ENCODE measurements at places on chromosomes 13 and 19.
A peak's percentile ranks its signal among the peaks of the same experiment; 100 is the strongest.

- DNase-seq: no peak
Observed at GRCh38 chr19:54416695-54417491, 1.6 kb downstream of the TTYH1 start.

DNA sequence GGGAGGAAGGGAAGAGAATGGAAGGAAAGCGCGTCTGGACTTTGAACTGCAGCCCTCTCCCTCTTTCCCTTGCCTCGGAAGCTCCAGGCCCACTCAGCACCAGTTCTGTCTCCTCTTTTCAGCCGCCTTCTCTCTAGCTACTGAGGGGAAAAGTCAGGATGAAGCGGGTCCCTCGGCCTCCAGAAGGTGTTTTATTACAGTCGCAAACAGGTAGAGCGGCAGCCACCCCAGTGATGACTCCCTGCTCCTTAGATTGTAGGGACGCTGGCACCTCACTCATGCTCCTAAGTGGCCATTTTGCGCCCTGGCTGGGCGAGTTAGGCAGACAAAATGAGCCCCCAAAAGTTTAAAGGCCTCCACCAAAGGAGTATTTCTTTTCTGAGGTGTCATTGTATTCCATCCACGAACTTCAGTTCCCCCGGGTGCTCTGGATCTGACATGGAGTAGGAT lies 954 bp upstream of the STK24 start:
- no peak for DNase-seq

- DNase-seq: no peak
Observed at GRCh38 chr13:66546534-66547379, 683.4 kb downstream of the PCDH9 start.

- DNase-seq: peak; percentile 84
Observed at GRCh38 chr19:45670670-45671453, 2.8 kb downstream of the GIPR start.

DNA sequence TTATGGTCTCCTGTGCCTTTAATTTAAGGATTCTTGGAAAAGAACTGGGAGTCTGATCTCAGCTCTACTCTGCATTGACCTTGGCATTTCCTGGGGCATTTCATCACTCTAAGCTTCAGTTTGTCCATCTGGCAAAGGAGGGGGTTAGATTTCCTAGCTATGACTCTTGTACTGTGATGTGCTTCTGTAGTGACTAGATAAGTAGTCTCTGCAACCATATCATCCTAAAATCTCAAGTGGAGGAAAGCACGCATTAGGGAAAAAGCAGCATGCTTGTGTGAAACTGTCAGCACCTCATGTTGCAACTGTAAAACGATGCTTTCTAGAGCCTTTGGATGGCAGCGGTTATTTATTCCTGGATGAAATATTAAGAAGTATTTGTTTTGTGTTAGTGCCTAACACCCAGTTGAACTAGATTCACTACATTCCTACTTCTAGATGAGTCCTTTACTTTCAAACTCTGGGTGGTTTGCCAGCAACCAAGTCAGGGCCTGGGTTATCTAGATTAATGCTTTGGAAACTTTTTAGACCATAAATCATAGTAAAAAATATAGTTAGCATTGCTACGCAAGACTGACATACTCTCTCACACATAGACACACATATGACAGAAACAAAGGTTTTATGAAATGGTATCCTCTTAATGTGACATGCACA lies 6.8 kb downstream of the WDFY2 start:
- DNase-seq: no peak

DNA sequence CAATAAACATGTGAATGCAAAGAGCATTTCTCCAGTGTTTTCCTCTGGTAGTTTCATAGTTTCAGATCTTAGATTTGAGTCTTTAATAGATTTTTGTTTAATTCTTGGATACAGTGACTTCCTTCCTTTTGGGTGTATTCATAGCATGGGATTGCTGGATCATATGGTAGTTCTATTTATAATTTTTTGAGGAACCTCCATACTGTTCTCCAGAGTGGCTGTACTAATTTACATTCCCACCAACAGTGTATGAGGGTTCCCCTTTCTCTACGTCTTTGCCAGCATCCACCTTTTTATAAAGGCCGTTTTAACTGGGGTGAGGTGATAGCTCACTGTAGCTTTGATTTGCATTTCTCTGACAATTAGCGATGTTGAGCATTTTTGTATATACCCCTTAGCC lies 9.3 kb upstream of the CALM3 start:
- DNase-seq: no peak

Data from breast epithelium (tissue), 4 donors.